ENCODE measurements at places on chromosomes 5 and 9.

DNA sequence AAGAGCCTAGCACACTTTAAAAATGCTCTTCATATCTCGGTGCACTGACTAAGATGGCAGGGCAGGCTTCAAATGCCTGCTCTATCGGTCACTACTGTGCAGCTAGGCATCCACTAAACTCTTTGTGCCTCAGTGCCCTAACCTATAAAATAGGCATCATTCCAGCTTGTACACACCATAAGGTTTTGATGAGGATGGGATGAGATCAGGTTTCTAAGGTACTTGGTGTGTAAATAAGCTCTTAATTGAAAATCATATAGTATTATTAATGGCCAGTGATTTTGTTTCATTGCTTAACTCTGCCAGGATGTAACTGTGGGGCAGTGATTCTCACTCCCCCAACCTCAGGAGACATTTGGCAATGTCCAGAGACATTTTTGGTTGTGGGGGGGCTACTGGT, 78.5 kb downstream of the ALDH1A1 start:
- DNase-seq: no peak

DNA sequence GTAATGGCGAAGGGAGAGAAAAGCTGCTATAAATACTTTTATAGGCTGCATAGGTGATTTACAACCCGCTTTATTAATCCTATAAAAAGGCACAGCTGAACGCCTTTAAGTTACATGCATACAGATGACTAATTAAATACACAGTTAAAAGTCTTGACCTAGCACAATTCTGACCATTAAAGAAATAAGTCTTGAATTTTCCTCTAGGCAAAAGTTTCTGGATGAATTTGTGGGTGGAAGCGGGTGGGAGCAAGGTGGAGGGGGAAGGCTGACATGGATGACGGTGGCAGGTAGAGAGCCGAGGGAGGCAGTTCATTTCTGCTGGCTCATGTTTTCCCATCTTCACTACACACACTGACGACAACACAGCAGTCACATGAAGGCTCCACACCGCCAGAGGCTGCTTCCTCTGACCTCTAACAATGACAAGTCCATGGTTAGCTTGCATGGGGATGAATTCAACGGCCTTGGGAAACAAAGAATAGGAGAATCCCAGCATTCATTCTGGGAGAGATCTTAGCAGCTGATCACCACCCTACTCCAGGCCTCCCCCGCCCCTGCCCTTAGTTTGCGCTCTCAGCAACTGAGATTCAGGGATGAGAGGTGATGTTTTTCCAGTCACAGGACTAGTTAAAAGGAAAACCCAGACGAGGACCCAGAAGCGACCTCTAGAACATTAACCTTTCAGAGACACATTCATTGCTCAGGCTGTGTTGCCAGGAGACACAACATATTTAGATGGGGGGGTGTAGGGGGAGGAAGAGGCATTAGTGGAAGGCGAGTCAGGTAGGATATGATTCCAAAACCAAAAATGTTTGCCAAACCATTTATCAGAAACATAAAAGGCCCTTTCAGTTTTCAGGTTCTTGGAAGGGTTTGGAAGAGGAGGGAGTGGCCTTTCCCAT, 329.3 kb downstream of the PIK3R1 start:
- no peak for DNase-seq

GRCh38 chr5:2353211-2353610, 398.3 kb downstream of the IRX2 start:
- no peak for DNase-seq

DNA sequence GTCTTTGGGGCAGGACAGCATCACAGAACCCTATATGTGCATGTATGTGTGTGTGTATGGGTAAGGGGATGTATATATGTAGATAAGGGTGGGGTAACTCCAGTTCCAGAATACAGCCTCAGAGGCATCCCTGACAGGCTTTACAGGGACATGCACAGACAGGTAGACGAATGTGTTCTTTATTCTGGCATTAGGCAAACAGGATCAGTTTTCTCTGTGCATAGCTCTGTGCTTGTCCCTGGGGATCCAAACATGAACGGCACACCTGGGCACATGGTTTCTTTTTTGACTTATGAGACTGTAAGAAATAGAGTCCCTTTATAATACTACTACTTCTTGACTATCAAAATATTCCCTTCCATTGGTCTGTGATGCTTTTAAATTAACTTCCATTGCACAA, 120.6 kb downstream of the TRIO start:
- no peak for DNase-seq

GRCh38 chr5:161783297-161783696, 64.6 kb upstream of the GABRA1 start:
- DNase-seq: no peak

DNA sequence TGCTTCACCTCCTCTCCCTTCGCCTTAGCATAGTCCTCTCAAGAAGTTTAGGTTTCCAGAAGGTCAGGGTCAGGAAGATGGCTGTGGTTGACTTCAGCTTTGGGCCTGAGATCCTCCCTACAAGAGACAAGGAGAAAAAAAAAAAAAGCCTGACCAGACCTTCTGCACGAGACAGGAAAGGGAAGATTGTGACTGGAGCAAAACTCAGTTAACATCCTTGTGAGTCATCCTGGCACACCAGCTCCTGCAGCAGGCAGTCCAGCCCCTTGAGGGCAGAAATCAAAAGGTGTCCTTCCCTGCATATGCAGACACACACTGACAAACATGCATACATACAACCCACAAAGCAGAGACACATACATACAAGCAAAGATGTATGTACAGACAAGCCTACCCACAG, 18.0 kb upstream of the ENHO start:
- no peak for DNase-seq

GRCh38 chr9:14883310-14883944, 26.8 kb downstream of the FREM1 start:
- no peak for DNase-seq

DNA sequence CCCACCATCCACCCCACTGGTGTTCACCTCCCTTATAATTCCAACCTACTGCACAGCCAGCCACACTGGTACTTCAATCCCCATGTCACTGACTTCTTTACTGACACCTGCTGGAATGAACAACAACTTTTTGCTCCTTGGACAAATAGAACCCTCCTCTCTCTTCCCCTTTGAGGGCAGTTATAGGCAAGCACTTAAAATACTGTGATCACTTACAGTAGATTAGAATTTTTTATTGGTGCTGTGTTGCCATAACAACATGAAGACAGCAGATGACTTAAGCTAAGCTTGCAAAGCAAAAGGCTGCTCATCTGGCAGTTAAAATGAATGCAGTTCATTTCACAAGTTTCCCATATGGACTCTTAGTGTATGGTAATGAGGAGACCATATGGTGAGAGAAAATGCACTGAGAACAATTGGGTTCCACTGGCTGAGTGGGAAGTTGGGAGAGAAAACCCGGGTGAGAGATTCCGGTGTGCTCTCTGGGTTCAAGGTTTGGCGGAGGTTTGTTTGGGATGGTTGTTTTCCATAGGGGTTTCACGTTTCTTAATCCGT, 374.3 kb downstream of the EBF1 start:
- DNase-seq: no peak

GRCh38 chr5:60473654-60474053, 226.3 kb downstream of the DEPDC1B start:
- DNase-seq: no peak

DNA sequence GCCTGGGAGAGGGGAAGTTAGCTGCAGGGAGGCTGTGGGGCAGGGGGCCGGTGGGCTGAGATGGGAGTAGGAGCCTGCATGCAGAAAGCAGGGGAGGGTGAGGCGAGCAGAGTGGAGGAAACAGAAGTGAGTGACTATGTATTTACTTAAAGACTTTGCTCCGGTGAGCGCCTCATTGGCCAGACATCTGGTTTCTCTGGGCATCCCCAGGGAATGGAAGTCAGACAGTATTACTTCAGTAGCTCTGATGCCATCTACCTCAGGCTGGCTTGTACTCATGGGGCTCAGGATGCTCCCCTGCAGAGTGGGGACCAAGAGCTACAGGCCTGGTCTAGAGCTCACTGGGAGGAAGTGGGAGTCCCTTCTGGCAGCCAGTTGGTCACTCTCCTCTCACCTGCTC, 78.2 kb upstream of the ARAP3 start:
- no peak for DNase-seq

DNA sequence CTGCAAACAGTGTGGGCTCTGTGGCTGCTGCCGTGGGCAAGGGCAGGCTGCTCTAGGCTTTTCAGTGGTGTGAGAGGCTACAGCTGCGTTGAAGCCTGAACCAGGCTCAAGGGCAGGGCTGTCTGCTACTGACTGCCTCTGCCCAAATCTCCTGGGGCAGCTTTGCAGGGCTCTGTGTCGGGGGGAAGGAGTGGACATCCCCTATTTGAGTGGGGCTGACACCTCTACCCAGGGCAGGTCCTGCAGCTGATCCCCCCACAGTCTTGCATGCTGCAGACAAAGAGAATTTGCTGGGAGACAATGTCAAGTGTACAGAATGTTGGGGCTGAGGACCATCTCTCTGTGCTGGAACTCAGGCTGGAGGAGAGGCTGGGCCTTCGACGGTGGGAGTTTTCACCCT, 240.2 kb downstream of the PBX3 start:
- DNase-seq: no peak

GRCh38 chr9:75878488-75878860, 12.0 kb upstream of the PCSK5 start:
- DNase-seq: no peak

- no peak for DNase-seq
Observed at GRCh38 chr5:55638455-55638854, 73.7 kb downstream of the SLC38A9 start.

DNA sequence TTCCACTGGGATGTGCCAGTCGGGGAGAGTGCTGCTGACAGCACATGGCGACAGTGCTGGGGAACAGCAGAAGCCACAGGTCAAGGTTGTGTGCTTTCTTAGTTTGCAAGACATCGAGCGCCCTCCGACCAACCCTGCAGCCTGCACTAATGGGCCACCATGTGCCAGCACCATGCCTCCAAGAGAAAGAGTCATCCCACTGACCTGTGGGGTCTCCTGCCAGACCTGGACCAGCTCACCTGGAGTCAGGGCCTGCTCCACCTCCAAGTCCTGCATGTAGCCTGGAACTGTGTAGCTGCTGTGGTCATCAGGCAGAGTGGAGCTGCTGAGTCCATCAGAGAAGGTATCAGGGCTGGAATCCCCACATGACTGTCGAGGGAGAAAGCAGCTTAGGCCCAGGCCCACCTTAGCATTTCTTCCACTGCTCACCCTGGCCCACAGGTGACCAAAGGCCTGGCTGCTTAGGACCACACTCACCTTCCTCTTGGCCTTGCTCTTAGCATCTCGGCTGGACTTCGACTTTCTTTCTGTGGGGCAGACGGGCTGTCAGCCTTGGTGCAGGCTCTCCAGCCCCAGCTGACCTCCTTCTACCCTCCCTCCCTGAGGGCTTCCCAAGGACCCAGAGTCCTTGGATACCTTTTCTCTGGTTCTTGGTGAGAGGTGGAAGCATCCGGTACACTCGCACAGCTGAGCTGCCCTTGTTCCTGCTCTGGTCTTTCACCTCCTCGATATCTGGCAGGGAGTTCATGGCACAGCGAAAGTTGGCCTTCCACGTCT, 4.1 kb downstream of the IRF1 start:
- no peak for DNase-seq

DNA sequence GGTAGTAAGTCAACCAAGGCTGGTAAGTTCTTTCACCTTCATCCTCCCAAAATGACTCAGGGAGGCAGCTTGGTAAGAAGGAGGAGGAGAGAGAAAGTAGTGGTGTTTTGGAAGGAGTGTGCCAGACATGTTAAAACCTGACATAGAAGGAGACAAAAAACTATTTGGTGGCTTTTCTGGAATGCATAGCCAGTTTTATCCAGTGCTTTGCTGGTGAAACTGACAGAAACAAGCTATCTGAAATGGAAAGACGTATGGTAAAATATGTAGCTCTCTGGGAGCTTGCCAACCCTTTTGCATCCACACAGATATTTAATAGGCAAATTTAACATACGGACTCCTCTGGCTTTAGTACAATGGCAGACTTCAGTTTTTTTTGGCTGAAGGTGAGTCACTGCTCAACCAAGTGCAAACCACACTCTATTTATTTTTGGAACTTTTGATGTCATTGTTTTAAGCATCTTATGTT, 45.4 kb downstream of the RAB14 start:
- no peak for DNase-seq

GRCh38 chr5:56414066-56414465, 180.9 kb upstream of the ANKRD55 start:
- DNase-seq: no peak

DNA sequence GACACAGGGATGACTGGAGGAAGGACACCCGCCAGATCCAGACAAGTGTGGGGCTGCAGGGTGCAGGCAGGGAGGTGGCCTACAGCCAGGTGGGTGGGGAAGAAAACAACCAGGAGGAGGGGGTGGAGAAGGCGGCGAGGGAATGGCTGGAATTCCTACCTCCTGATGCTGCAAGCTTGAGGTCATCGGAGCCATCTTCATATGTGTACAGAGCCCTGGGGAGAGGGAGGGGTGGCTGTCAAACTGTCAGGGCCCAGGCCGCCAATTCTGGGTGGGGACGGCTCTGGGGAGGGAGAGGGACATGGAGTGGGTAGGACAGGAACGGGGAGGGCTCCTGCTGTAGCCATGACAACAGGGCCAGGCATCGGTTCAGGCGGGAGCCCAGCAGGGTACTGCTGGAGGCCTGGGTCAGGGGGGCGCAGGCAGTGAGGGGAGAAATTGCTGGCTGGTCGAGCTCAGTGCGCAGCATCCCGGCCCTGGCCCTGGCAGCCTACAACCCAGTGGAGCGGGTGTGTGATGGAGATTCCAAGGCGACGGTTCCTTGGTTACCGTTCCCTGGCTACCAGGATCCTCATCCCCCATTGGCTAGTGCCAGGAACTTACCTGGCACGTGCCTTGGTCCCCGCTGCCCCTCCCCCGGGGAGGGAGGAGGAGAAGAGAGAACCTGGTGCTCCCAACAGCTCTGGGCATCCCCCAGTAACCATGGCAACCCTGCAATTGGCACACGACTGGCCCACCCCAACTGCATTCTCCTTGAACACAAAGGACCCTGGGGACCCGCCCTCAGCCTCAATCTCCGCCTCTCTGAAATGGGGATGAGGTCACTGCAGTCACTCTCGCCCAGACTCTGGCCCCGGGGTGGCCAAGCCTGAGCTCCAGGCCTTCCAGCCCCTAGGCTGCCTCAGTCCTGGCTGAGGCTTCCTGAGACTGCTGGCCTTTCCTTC, 4.5 kb downstream of the DBN1 start:
- no peak for DNase-seq

- no peak for DNase-seq
Observed at GRCh38 chr9:121720311-121721057, 69.0 kb downstream of the DAB2IP start.

DNA sequence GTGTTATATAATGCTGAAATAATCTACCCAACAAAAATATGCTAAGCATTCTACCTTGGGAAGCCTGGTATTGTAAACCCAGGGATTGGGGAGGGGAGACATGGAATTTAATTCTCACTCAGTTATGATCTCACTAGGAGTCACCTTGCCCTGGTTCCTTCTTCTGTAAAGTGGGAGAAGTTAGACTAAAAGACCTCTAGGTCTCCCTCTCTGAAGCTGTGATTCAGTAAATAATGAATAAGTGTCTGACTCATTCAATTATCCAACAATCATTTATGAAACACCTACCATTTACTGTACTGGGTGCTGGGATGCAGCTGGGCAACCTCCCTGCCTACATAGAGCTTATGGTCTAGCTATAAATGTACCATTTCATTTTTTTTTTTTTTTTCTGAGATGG, 20.2 kb upstream of the SPARC start:
- DNase-seq: no peak

- DNase-seq: no peak
Observed at GRCh38 chr5:3092664-3093063, 341.2 kb upstream of the IRX2 start.
